ENCODE measurements at places on chromosomes 12 and 14.

- no peak for DNase-seq
Measured at GRCh38 chr14:20486684-20487395, 17.6 kb downstream of the PNP start.

GRCh38 chr12:64082116-64082515, 140.0 kb downstream of the KICS2 start:
- no peak for DNase-seq

GRCh38 chr14:35380794-35381193, 23.8 kb downstream of the NFKBIA start:
- DNase-seq, result no peak

DNA sequence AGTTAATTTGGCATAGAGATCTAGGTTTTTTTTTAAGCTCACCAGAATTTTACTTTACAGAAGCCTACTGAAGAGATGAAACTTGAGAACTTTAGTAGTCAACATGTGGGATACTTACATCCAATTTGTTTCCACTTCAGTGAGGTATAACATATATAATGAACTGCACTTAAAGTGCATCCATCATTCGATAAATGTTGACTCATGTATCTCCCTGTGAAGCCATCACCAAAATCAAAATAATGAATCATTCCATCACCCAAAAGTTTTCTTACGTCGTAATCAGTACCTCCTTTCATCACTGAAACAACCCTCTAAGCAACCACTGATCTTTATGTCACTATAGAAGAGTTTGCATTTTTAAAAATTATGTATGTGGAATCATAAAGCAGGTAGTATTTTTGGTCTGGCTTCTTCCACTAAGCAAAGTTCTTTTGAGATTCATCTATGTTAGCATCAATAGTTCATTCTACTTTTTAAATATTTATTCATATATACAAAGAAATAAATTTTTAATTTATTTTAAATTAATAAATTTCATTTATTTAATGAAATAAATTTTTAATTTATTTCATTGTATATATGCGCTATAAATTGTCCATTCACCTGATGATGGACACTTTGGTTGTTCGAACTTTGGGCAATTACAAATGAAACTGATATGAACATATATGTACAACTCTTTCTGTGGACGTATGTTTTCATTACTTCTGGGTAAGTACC, 2.0 kb upstream of the CPNE8 start:
- DNase-seq, result no peak

DNA sequence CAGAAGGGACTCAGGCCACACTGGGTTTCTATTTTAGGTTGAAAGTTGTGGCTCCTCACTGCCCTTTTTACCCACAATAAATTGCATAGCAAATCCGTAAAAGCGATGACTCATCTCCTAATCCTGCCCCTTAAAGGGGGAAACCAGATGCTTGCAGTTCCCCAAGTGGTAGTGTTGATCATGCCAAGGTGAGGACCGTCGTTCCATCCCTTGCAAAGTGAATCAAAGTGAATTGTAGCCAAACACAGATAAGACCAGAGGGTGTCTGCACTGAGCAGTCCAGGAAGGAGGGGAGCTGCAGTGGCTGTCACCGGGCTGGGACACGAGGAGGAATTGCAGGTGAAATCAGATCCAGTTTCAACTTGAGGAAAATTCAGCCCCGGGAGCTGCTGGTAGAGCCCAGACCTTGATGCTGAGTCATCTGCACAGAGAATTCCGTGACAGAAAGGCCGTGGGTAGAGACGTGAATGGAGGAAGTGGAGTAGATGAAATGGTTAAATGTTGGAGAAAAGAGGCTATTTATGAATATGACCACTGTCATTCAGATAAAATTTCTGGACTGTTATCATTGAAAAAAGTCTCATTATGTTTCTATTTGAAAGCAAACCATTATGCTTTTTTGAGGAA, 44.2 kb upstream of the MMP17 start:
- no peak for DNase-seq

GRCh38 chr14:20798932-20799331, 3.7 kb downstream of the RNASE1 start:
- DNase-seq, result no peak

GRCh38 chr14:77268989-77269600, 1.9 kb downstream of the NGB start:
- DNase-seq, result no peak

DNA sequence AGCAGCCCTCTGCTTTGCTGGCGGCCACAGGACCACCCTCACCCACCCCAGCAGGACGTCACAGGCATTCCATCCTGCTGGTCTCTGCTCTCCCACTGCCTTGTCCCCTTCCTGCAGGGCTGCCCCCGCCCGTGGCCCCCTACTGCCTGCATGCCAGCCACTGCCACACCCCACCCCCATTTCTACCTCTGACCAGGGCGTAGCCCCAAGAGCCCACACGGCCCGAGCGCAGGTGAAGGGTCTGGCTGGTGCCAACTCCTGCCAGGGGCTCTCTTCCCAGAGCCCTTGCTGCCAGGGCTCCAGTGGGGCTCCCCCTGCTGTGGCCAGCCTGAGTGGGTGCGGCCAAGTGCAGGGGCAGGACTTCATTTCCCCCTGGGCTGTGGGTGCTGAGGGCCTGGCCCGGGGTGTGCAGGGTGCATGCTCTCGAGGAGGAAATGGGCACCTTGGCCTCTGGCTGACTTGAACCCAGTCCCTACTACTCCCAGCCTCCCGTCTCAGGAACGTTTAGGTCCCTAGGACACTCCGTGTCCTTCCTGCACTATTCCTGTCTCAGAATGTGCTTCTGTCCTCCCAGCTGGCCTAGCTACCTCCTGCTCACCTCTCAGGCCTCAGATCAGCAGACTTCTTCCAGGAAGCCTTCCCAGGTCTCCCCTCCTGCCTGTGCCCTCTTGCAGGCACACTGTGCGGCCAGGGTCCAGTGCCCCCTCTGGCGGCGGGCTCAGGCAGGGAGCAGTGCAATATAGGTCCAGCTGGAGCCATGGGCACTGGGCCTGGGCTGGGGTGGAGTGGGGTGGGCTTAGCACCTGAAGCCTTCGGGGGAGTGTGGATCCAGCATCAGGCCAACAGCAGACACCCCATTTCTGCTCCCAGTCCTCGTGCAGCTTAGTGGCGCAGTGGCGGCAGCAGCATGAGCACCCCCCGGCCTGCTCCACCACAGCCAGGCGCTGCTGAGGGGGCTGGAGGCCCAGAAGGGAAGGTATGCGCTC, 1.4 kb downstream of the LBHD2 start:
- no peak for DNase-seq

DNA sequence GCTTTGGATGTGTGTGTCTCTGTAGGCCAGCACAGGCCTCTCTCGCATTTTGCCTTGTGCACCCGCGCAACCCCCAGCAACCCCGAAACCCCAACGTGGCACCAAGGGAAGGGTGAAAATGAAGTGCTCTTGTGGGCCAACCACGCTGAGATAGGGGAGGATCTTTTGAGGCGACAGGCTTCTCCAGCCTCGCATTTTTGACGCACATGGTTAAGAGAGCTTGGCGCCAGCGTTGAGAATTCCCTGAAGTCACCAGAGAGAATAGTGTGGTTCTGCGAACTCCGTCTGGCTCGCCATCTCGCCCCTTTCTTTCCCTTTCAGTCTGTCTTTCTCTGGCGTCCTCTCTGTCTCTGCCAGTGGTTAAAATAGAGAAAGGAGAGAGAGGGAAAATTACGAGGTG, 1.9 kb upstream of the TBX3 start:
- no peak for DNase-seq

DNA sequence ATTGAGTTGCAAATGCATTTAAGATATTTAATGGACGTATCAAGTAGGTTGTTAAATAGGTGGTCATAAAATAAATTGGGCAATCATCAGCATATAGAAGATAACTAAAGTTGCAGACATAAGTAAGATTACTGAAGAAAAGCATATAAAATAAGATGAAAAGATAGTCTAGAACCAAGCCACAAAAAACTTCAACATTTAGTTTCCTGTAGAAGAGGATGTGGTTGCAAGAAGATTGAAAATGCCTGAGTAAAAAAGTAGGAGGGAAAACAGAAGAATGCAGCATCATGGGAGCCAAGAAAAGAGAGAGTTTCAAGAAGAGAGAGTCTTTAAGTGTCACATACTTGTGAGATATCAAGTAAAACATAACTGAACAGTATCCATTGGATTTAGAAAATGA, 17.6 kb upstream of the SLC16A7 start:
- no peak for DNase-seq

DNA sequence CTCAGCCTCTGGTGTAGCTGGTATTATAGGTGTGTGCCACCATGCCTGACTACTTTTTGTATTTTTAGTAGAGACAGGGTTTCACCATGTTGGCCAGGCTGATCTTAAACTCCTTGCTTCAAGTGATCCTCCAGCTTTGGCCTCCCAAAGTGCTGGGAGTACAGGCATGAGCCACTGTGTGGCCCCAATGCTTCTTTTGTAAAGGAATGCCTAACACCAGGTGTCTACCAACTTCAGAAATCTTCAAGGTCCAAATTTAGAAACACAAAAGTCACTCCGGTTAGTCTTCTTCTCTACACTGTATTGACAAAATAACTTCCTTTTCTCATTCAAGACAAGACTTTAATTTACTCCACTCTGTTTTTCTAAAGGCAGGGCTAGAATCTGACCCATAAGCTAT, 188.7 kb downstream of the PRKD1 start:
- DNase-seq, result no peak

DNA sequence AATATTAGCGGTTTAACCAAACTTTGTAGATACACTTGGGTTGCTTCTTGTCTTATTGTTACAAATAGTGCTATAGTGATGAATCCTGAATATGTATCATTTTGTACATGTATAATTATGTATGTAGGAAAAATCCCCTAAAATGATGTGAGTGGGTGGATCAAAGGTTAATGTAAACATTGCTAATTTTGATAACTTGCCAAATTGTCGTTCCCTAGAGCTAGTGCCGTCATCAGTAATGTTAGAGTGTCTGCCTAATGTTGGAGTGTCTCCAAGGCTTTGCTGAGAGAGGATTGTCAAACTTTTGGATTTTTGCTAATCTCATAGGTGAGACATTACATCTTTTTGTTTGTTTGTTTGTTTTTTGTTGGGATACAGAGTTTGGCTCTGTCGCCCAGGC, 44.4 kb downstream of the AEBP2 start:
- DNase-seq, result no peak

GRCh38 chr12:52975820-52976573, 27.1 kb downstream of the KRT18 start:
- DNase-seq, result no peak

DNA sequence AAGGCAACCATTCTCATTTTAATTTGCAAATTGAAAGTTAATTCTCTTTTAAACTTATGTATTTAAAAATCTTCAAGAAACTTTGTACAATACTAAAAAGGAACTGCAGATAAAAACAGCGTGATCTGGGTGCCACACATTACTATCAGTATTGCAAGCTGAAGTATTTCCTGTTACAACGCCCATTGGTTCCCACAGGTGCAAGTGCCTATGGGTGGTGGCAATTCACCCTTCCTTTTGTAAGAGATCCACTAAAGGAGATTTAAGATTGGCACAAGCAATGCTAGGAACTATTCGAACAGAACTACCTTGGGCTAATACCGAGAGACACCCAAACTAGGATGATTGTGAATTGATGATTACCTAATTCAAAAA, 13.2 kb downstream of the TAOK3 start:
- no peak for DNase-seq

GRCh38 chr12:17992002-17992656, 97.9 kb downstream of the RERGL start:
- no peak for DNase-seq

DNA sequence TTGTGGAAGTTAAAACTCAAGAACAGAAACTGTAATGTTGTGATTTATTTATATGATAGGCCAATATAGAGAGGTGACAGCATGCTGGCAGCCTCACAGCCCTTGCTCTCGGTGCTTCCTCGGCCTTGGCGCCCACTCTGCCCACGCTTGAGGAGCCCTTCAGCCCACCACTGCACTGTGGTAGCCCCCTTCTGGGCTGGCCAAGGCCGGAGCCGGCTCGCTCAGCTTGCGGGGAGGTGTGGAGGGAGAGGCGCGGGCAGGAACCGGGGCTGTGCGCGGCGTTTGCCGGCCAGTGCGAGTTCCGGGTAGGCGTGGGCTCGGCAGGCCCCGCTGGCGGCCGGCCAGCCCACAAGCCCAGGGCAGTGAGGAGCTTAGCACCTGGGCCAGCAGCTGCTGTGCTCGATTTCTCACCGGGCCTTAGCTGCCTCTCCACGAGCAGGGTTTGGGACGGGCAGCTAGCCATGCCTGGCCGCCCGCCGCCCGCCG, 65.8 kb upstream of the SLC8A3 start:
- no peak for DNase-seq

GRCh38 chr12:70317781-70318180, 48.3 kb upstream of the KCNMB4 start:
- no peak for DNase-seq

- no peak for DNase-seq
Measured at GRCh38 chr12:132356691-132357622, 27.6 kb upstream of the GALNT9 start.

DNA sequence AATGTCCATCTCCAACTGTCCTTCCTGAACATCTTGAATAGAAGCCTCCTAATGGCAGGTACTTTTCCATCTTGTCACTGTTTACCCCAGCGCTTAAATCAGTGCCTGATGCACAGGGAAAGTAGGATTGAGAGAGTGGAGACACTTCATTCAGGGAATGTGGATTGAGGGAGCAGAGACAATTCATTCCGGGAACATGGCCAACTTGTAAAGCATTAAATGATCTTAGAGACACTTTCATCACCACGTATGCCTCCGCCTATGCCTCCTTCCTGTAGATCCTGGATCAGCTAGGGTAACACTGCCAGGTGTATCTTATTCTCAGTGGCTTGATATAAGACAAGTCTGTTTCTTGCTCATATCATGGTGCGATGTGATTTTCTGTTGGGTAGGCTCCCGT, 67.6 kb upstream of the CSRP2 start:
- DNase-seq, result no peak

DNA sequence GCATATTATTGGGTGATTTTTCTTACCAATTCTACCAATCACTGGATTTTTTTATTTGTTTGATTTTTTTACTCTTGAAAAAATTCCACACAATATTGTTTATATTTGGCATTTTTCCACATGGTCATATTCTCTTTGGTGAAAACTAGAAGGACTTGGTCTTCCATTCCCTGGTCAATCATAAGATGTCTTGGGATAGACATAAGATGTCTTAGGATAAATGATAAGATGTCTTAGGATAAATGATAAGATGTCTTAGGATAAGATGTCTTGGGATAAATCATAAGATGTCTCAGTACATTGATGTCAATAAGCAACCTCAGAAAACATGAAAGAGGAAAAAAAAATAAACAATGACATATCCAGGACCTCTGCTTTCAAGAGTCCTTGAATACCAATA, 309.1 kb downstream of the LRFN5 start:
- no peak for DNase-seq

GRCh38 chr14:85325134-85326017, 204.6 kb upstream of the FLRT2 start:
- no peak for DNase-seq

- no peak for DNase-seq
Measured at GRCh38 chr14:68608574-68608962, 184.3 kb downstream of the ZFP36L1 start.
